ENCODE measurements at places on chromosomes 12 and 14.

GRCh38 chr14:75042035-75042434 is 9.2 kb downstream of the MLH3 start:
- peak; percentile 60 for DNase-seq

DNA sequence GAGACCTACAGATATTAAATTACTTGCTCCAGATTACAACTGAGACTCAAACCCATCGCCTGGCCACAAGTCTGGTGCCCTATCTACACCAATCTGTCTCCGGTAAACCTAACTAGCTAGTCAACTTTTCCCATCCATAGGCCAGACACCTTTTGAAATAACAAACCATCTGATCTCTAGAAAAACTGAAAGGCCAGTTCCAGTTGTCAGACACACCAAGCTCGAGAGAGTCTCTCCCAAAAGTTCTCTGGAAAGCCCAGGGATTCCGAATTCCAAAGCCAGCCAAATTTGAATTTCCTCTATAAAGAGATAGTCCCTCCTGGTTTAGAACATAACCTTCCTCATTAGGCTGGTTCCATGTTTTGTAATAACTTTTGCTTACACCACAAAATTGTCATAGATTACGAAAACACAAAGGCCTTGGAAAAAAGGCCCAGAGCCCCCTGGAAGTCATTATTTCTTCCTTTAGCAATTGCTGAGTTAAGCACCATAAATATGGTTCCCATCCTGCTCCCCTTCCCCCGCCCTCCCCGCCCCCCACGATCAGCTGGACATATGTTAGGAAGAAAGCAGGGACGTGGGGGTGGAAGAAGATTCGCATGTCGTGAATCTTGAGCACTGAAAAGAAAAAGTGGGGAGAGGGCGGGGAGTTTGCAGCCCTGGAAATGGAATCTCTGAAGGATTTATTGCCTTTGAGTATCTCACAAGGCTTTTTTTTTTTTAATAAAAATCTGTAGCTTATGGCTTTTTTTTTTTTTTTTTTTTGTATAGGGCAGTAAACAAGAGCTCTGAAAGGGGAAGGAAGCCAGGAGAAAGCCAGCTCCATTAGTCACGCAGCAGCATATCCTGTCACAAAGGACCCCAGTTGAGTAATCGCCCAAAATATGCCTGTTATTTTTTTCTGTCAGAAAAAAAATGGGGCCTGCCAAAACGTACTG is 110.4 kb downstream of the ZFP36L1 start:
- peak; percentile 84 for DNase-seq

DNA sequence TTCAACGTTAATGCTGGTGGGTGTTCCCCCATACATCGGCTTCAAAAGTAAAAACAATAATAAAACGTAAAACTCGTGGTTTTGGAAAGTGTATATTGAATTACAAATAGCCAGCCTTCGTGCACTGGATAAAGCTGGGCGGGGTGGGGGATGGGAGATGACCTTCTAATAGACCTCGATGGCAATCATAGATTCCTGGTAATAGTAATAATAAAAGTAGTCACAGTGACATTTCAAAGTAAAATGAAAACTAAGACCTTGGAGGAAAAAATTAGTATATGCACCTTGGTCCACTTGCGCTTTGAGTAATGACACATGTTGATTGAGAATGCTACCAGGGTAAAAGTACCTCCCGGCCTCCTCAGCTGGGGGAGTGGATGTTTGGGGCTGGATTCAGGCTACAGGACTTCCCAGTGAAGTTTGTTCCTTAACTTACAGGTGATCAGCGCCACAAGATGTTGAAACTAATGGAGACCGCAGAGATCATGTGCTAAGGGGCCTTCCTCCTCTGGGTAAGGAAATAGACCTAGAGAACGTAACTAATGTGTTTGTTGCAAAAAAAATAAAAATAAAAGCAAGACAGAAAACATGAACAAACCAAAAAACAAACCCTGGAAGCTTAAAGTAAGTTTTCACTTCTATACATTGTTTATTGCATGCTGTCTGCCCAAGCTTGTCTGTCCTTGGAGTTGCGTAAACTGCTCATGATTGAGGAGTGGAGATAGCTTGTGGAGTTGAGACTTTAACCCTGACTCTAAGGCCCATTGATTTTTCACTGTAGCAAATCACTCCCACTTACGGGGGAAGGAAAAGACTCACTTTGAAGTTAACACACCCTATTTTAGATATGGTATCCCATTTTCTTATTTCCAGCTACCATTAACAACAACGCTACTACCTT is 907 bp upstream of the LRIG3 start:
- no peak for DNase-seq

DNA sequence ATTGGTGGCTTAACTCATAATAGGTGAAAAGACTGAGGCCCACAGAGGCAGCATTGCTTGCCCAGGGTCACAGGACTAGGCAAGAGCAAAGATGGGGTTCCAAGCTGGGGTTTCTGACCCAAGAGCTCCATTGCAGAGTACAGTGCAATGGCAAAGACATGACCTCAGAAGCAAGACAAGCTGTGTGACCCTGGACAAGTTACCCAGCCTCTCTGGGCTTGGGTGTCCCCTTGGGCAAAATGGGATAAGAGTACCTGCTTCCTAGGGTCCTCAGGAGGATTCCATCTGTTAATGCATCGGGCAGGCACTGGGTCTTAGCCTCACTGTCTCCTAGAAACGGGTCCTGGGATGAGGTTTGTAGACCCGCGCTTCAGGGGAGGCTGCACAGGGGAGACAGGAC is 111.6 kb upstream of the NCOR2 start:
- DNase-seq, result no peak

- DNase-seq, result no peak
Measured at GRCh38 chr12:111152561-111152960, 216.3 kb downstream of the PHETA1 start.

- DNase-seq, result no peak
Measured at GRCh38 chr12:101117842-101118241, 92.2 kb downstream of the SLC5A8 start.

- no peak for DNase-seq
Measured at GRCh38 chr12:103944964-103945363, 14.8 kb downstream of the HSP90B1 start.

DNA sequence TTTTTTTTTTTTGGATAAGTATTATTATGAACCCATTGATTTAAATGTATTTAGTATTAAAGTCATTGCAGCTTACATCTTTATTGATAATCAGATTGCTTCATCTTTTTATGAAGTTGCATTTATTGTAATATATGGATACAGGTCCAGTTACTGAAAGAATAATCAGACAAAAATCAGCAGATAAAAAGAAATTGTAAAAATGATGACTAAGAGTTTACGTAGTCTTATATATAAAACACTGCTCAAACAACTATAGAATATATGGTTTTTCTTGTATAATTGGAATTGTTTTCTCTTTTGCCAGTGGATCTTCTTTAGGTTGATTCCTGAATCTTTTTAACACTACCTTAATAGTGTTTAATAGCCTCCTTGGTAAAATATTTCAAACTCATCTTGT is 378.3 kb downstream of the DUSP6 start:
- no peak for DNase-seq

GRCh38 chr12:111780615-111781014 is 13.9 kb downstream of the ALDH2 start:
- DNase-seq, result no peak

DNA sequence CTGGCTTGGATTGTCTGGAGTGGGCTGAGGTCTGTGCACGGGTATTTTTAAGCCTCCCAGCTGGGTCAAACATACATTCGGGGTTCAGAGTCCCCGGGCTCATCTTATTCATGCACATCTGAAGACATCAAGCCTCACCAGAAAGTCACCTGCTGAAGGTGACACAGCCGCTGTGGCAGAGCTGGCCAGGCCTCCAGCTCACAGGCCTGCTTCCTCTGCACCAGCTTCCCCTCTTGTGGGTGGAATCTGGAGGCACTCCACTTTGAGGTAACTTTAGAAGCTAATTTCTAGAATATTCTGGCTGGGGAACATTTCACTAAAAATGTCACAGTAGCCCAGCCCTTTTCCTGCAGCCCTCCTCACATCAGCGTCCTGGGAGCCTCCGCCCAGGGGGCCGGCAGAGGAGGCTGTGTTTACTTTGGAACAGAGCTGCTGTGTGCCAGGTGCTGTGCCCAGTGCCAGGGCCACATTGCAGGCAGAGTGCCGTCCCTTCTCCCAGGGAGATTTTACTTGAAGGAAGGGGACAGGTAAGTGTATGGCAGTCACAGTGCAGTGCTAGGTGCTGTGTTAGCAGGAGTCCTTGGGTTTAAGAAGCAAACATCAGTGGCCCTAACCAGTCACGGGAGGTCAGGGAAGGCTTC is 62.2 kb downstream of the TSPAN11 start:
- DNase-seq, result no peak

DNA sequence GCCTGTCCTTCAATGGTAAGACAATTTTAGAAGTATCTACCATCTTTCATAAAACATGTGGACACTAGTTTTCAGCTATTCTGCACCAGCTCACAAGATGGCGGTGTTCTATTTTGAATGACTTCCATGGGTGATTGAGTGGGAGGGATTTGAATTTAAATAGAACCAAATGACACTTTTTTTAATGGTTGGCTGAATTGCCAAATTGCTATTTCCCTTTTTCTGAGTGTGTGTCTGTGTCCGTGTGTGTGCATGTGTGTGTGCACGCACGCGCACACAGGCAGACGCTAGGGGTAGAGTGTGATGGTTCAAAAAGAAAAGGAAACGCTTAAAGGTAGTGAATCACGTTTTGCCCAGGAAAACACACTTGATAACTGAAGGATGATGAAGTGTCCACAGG is 362.6 kb downstream of the DAD1 start:
- DNase-seq, result no peak

Measured in foreskin melanocyte (primary cell).